ENCODE measurements at places on chromosomes 2 and 18. TPM values are rescaled to one million over a fixed set of nuclear protein-coding genes. Genes with fewer than 3 reads are reported as not detected.

FER1L5 gene
- total RNA-seq, result not detected

DNA sequence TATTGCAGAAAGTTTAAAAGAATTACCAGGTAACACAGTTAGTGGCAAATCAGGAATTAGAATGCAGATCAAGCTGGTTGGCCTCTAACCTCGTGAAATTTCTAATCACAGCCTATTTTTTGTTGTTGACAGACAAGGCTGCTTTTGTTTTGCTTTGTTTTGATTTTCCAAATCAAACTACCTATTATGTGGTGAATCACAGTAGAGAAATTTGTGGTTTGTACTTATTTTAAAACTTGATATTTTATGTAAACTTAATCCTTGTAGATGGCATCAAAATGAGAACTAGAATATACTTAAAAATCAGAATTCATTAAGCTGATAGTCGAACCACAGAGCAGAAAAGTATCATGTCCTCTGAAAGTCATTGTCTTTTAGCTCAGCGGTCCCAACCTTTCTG lies 258.1 kb downstream of the CTNNA2 start:
- DNase-seq, result no peak

GULP1 gene
- 101 TPM for total RNA-seq

EPB41L3 gene
- total RNA-seq, result 250 TPM

ME2 gene
- 147 TPM for total RNA-seq

- no peak for DNase-seq
Observed at GRCh38 chr2:200258881-200259576, 47.5 kb upstream of the SPATS2L start.

DNA sequence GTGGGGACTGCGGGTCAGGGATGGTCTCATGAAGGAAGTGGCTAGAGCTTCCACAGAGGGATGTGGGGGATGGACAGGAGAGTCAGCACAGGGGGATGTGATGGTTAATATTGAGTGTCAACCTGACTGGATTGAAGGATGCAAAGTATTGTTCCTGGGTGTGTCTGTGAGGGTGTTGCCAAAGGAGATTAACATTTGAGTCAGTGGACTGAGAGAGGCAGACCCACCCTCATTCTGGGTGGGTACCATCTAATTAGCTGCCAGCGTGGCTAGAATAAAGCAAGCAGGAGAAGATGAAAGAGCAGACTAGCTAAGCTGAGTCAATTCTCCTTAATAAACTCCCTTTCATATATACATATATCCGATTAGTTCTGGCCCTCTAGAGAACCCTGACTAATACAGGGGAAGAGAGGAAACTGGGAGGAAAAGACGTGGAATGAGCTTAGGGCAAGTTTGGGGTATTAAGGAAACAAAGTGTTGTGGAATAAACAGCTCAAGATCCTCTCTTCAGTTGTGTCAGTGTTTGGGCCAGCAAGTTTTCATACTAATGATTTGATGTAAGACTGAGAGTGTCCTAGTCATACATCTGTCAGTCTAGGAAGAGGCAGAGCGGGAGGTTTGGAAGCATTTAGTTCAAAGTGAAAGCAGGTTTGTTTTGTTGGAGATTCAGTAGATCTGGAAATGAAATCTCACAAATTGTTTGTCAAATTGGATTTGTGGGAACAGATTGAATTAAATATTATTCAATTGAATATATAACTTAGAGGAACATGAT lies 135.2 kb upstream of the NT5C1B start:
- DNase-seq, result no peak

DNA sequence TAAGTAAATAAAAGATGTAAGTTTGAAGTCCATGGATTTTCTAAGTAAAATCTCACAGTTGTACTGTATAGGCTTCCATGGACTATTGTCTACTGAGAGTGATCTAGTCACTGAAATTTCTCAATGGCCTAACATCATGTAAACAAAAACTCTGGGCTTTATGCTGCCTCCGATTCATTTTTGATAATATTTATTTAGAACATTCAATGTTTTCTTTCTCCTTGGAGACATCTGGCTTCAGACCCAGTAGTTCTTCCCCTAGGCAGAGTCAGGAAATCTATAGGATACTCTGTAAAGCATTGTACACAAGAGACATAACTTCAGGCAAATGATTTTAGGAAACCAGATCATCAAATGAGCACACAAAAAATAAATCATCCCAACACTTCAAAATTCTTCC lies 1208.6 kb upstream of the ZEB2 start:
- no peak for DNase-seq

EIF4E2 gene
- 51.8 TPM for total RNA-seq

CCDC138 gene
- total RNA-seq, result 6.3 TPM

GRCh38 chr2:239956818-239957261 lies 68.3 kb downstream of the NDUFA10 start:
- peak; percentile 35 for DNase-seq

DNA sequence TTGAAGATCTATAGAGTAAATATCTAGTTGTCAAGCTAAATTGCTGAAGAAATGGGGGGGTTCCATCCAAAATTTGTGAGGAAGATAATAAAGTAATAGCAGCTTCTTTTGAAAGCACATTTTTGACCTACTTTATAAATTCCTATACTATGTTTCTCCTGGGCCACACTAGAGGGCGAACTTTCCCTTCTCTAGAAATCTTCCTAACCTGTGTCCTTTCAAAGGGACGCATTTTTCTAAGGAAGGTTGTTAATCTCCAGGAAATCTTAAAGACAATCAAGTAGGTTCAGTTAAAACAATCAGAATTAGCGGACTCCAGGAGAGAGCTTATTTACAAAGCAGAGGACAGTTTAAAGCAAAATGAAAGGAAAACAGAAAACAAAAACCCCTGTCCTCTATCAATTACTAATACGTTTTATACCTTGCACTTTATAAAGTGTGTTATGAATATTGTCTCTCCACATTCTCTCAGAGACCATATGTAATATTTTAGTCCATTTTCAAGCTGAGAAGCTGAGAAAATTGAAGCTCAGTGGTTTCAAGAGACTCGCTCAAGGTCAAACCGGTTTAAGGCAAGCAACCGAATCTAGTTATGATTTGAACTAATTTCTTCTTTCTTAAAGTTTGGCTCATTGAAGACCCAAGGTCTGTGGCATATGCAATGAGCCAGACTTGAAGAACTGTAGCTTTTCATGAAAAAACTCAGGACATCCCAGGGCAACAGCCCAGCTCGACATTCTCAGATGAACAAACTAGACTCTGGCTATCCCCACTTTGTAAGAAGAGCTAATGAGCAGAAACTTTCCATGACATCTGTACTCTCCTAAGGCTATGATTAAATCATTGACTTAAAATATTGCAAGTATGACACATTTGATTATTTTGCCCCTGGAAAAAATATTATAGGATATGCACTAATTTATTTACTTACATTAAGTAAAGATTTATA lies 273.6 kb downstream of the PAX3 start:
- no peak for DNase-seq

All from Peyer's patch (tissue), 4 donors.